GM12878 (cell line): ENCODE measurements at places on chromosomes 16 and 17. TPM values are rescaled to one million over a fixed set of nuclear protein-coding genes. Genes with fewer than 3 reads are reported as not detected.

Gene COG8
- total RNA-seq: 29.9 and 38.6 TPM in 2 replicates

Gene SSTR5
- total RNA-seq: not detected in 2 replicates

Gene EVI2B
- 51.0 and 52.7 TPM in 2 replicates for total RNA-seq

Gene OR3A3
- not detected in 2 replicates for total RNA-seq

Gene MED9
- 14.6 and 17.1 TPM in 2 replicates for total RNA-seq

Gene CLEC3A
- not detected in 2 replicates for total RNA-seq

Gene TXNL4B
- 14.0 and 17.2 TPM in 2 replicates for total RNA-seq

Gene DNAH17
- total RNA-seq: 0.90 and 1.6 TPM in 2 replicates

Gene SYCE1L
- 3.9 and 4.6 TPM in 2 replicates for total RNA-seq

Gene USP43
- not detected in 2 replicates for total RNA-seq

Gene TM4SF5
- total RNA-seq: not detected in 2 replicates

Gene VAT1L
- 0.11 and 0.18 TPM in 2 replicates for total RNA-seq

Gene ARHGAP44
- 0.61 and 1.1 TPM in 2 replicates for total RNA-seq

Gene ADCY9
- total RNA-seq: 0.27 and 0.41 TPM in 2 replicates

Gene GH2
- not detected in 2 replicates for total RNA-seq
